Activated T-cell treated with anti-CD3 and anti-CD28 coated beads, Interleukin-2, amount 50 U/mL, for 72 hours (primary cell): ENCODE measurements at places on chromosomes 6 and 20. TPM values are rescaled to one million over a fixed set of nuclear protein-coding genes. Genes with fewer than 3 reads are reported as not detected.

GRCh38 chr20:22410556-22411130, 173.7 kb downstream of the FOXA2 start:
- DNase-seq, result no peak

- DNase-seq, result no peak
Measured at GRCh38 chr6:161833099-161833860, 559.4 kb upstream of the AGPAT4 start.

- DNase-seq, result no peak
Measured at GRCh38 chr6:3891883-3892282, 42.7 kb downstream of the FAM50B start.

DNA sequence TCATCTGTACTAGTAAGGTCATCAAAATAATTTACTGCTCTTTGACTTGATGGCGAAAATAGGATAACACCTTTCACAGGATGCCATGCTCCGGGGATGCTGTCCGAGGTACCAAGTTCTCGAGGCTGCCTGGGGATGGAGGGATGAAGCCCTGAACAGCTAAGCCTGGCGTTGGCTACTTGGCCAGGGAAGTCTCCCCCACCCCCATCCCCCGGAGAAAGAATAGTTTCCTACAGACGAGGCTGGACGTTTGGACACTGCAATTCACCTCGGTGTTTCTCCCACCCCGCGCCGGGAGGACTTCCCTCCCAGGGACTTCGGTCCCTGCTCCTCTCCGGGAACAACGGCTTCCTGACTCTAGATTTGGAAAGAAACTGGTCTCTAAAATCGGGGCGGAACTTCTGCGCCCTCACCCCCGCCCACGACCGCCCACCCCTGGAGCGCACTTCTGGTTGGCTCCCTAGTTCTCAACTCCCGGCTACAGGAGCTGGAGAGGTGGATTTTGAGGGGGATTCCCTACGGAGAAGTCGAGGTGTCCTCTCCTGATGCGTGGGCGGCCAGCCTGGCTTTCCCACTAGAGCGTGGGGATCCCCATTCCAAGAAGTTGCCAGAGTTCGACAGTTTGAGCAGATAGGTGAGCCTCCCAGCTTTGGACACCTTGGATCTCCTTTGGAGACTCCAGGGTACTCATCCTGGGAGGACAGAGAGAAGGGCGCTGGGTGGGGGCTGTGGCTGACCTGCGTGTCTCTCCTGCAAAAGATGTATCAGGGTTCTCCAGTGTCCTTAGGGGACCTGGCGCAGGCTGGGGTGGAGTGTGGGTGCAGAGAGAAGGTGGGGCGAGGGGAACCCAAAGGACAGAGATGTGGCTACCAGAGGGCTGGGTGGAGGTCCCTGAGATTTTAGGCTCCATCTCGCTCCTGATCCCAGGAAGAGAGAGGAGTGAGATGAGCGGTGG, 1.1 kb downstream of the PCSK2 start:
- no peak for DNase-seq

DNA sequence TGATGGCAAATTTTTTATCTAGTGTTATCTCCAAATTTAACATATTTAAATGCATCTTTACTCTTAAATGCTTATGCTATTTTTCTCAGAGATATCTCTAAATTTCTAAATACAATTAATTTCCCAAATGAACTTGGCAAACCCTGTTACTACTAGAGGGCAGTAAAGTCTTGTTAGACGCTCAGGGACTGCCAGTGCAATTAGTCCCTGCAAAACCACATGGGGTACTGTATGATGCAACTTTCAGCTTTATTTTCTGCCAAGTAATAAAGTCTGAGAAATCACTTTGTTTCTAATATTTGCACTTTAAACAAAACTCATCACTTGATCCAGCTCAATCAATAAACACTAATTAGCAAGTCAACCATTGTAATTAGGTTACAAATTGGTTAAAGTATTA, 76.0 kb upstream of the ADGRB3 start:
- no peak for DNase-seq

DNA sequence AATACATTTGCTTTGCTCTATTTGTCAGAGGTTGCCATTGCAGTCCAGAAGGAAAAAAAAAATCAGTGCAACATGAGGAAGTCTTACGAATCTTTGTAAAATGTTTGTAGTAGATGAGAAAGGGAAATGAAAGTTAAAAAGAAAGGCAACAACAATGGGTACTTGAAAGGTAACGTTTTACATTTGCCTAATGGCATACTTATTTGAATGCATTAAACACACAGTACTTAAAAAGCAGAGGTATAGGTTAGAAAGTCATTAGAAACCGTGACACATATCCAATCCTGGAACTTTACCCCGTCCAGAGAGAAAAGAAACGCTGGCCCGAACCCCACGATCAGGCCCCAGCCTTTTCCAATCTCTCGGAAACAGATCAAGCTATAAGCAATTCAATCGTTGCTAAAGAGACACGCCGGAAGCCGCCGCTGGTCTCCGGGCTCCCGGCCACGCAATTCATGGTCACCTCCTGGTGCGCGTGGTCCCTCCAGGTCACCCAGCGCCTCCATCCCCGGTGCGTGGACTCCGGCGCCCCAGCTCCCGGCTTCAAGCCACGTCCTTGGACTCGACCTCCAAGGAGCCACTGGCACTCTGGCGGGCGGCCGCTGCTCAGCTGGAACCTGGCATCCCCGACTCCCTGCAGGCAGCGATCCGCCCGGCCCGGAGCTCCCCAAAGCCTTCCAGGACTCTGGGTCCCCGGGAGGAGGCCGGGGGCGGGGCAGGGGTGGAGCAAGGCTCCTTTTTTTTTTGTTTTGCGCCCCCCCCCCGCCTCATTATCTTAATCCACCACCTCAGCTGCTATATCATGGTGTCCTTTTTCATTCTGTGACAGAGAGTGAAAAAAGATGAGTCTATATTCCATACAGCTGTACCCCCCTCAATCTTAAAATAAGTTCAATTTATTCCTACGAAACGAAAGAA, at the start of gene SLC18B1:
Gene SLC18B1 (minus strand): TSS at position 687 of the 918 bp plus-strand sequence. CDS start 181 bp downstream, at position 506.
- peak; percentile 49 for DNase-seq

The VSTM2L gene
- total RNA-seq, result not detected

The SRF gene
- total RNA-seq, result 46.1 TPM

The IL17F gene
- 12.3 TPM for total RNA-seq

The SASH1 gene
- total RNA-seq, result 3.5 TPM
